ENCODE measurements at places on chromosomes 2 and 18.

DNA sequence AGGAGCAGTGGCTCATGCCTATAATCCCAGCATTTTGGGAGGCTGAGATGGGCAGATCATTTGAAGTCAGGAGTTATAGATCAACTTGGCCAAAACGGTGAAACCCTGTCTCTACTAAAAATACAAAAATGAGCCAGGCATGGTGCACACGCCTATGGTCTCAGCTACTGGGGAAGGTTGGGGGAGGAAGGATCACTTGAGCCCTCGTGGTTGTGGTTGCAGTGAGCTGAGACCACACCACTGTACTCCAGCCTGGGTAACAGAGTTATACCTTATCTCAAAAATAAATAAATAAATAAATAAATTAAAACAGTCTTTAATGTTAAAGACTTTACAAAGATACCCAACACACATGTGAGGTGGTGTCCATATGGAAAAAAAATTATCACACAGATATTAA, 134.0 kb downstream of the C2orf74 start:
- no peak for DNase-seq

- no peak for DNase-seq
These were observed 39.5 kb downstream of the RNU4ATAC start for GRCh38 chr2:121570036-121570666.

DNA sequence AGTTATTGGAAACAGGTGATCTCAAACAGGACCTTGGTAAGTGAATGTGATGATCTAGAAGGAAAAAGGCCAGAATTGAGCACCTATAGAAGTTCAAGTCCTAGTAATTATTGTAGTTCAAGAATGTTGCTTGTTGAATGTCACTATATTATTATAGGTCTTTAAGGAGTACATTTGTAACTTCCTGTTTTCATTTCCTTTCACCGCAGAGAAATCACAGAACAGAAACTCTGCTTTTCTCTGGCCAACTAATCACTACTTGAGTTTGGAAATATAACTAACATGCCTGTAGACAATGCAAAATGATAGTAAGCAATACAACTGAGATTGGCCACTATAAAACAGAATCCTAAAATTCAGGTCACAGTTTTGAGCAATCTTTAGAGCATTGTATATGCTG, 61.8 kb upstream of the EFEMP1 start:
- DNase-seq = no peak

GRCh38 chr2:124698979-124699565, 674.0 kb downstream of the CNTNAP5 start:
- no peak for DNase-seq

DNA sequence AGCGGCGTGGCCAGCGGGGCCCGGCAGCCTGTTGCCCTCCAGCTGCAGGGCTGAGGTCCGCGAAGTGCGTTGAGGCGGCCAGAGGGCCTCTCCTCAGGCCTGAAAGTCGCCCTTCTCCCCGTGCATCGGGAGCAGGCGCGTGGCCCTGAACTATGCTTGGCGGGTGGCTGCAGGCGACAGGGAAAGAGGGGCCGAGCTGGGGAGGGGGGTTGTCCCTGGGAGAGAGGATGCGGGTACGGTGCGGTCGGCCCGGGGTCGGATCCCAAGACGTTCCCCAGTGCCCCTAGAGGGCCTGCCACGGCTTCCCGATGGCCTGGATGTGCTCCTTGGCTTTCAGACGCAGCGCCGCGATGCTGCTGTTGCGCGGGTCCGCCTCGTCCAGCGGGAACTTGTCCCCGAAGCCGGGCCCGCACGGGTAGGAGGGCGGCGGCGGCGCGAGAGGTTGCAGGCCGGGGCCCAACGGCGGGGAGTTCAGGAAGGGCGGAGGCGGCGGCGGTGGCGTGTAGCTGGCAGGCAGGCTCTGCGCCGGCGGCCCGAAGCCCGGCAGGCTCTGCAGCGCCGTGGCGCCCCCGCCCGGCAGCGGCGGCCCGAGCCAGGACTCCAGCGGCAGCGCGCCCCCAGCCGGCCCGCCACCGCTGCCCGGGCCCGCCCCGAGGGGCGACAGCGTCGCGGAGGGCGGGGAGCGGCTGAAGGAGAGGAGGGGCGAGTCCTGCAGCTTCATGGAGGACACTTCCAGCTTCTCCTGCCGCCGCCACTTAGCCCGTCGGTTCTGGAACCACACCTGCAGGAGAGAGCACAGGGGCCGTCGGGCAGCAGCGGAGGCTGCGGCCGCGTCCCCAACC, 4.3 kb downstream of the RAX start:
- DNase-seq = no peak

- no peak for DNase-seq
These were observed 280.9 kb upstream of the SIX2 start for GRCh38 chr2:45289997-45290709.

GRCh38 chr18:63895190-63895589, 7.7 kb downstream of the SERPINB2 start:
- DNase-seq = no peak

GRCh38 chr2:38509314-38509946, 93.3 kb downstream of the HNRNPLL start:
- no peak for DNase-seq
